ENCODE measurements at places on chromosomes 3 and 15. TPM values are rescaled to one million over a fixed set of nuclear protein-coding genes. Genes with fewer than 3 reads are reported as not detected.

ITPKA gene
- 0.53 TPM for polyA plus RNA-seq

AKAP13 gene
- polyA plus RNA-seq: 58.9 TPM

DNA sequence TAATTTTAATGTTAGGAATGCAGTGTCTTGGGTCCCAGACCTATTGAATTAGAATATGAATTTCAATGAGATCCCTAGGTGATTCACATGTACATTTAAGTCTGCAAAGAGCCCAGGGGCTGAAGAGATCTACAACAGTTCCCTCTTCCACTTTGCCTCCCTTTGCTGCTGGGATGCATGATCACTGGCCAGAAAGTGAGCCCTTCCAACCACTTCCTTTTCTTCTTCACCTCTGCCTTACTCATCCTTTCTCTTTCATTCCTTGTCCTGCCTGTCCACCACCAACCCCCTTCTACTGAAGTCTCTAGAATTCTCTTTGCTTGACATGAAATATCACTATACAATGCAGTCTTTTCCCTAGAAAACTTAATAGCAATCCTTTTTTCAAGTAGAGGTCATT is 222.4 kb upstream of the LRIG1 start:
- DNase-seq: no peak

GRCh38 chr3:31187380-31187779 is 292.9 kb upstream of the GADL1 start:
- DNase-seq: no peak

DNA sequence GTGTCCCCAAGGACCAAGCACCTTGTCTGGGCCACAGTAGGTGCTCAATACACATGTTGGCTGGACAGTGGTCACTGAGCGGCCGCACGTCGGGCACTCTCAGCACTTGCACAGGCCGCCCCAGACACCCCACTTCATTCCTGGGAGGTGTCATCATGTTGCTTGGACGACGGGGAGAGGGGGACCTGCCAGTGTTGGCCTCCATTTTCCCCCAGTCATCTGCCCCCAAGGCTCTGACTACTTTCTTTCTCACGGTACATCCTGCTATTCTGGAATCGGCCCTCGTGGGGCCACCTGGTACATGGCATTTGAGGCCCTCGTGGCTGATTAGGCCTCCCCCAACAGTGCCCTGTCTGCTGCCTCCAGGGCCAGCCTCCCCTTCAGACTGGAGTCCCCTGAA is 1.2 kb upstream of the RHO start:
- DNase-seq: no peak

- peak; percentile 64 for DNase-seq
These were observed 57.0 kb upstream of the MCTP2 start for GRCh38 chr15:94174399-94174802.

DNA sequence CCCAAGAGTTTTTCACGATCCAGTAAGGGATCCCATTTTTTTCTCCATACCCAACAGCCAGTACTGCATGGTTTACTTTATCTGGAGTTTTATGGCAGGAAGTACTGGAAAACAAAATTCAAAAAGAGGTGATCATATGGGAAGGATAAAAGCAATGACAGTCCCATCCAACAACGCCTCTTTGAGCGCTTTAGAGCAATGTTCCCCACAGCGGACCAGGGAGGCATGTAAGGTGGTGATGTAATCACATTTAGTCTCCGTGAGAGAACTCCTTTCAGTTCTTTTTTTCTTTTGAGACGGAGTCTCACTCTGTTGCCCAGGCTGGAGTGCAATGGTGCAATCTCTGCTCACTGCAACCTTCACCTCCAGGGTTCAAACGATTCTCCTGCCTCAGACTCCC is 21.8 kb downstream of the CTSH start:
- no peak for DNase-seq

DNA sequence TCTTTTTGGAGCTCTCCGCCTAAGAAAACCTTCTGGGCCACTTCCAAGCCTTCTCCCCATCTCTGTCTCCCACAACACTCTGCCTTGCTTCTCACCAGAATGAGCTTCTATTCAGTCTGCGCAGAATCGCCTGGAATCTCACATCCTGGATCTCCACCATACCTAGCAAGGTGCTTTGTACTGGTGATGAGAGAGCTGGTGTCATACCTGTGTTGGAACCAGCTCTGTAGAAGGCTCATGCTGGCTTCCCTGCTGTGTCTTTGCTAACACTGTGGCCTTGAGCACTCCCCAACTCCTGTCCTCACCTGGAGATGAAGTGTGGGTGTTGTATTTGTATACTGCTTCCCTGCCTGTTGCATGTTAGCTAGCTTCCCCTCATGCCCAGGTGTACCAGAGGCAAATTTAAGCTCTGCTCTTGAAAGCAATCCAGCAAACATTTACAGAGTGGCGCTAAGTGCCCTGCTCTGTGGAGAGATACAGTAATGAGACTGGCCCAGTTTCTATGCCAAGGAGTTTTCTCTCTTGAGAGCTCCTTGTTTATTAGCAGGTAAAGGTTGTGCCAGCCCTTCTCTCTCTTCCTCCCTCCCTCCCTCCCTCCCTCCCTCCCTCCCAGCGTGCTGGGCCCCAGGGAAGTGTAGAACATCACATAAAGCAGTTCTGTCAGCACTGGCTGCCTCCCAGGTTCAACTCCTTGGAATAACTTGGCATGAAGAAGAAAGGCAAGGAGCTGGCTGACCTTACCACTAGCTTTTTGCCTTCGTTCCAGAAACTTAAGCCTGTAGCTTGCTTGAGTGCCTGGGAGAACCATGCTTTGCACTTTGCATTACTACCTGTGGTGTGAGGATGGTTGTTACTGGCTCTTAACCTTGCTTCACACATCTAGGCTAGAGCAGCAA is 54.9 kb downstream of the TRIM71 start:
- no peak for DNase-seq

DNA sequence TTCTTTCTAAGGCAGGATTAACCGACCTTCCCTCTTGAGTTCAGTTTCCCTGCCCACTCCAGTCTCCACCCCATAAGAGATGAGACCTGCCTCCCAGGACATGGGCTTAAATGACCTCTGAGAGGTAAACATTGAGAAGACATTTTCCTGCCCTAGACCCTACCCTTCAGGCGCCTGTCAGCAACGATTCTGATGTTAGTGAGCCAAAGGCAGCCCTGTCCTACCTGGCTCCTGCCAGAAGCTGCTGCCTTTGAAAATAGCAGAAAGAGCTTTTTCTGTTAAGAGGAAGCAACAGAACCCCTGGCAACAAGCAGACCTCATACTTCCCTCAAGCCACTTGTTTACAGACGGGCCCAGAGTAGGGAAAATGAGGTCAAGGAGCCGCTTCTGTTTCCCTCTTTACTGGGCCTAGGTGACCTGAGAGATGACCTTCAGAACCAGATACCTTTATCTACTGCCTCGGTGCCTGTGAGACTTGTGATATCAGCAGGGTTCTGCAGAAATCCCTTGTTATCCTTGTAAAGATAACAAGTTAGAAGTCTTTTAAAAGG is 52.0 kb downstream of the CD200R1L start:
- DNase-seq: no peak

DNA sequence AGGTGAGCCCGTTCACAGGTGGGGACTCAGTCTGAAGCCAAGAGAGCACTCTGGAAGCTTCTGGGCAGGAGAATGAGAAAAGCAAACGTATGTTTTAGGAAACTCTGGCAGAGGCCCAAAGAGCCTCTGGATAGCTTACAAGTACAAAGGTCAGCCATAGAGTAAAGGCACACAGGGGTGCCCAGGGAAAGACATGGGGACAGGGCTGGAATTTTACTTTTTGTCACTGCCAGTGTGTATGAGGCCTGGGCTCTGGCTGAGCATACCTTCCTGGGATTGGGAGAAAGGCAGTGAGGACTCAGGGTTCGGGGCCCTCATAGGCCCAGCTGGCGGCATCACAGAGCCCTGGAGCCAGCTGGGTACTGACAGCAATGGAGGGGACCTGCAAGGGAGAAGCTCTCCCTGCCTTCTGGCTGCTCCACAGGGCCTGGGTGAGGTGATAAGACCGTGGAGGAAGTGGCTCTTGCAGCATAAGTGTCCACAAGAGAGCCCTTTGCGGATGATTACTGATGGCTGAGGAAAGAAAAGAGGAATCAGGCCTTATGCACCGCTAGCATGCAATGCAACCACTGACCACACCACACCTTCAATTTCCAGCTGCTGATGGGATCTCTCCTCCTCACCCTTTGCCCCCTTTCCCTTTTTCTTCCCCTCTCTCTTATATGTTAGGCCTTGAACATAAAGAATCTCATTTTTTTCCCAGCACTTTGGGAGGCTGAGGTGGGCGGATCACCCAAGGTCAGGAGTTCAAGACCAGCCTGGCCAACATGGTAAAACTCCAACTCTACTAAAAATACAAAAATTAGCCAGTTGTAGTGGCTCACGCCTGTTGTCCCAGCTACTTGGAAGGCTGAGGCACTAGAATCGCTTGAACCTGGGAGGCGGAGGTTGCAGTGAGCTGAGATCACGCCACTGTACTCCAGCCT is 25.1 kb upstream of the BCL2L10 start:
- DNase-seq: no peak

Data from muscle of back (tissue), 13 donors.